ENCODE measurements at places on chromosomes 16 and 17.

DNA sequence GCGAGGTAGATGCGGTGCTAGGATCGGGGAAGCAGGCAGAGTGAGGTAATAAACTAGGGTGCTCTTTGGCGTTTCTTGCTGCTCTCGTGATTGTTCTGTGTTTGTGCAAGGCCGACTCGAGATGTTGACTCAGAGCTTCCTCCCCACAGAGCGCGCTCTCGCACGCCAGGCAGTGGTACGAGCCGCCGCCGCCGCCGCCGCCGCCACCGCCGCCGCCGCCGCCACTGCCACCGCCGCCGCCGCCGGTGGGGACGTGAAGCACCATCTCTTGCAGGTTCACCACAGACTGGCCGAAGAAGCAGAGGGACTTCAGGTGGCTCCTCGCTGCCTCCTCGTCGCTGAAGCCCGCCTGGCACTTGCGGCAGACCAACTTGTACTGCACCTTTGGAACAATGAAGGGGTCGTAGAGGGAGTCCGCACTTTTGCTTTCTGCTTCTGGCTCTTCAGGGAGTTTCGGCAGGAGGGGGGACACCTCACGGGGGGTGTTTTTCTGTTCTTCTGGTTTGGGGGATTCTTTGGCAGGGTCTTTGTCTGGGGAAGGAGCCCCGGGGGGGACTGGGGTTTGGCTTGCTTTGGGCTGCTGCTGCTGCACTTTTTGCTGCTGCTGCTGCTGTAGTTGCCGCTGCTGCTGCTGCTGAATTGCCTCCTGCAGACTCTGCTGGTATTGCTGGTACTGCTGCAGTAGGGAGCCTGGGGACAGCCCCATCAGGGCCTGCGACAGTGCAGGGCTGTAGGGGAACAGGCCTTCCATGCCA is 260.2 kb downstream of the ZFHX3 start:
- peak; percentile 66 for DNase-seq

- DNase-seq = no peak
Observed at GRCh38 chr17:74916851-74917199, 6.2 kb downstream of the USH1G start.

GRCh38 chr16:81716478-81717225 is 62.4 kb upstream of the PLCG2 start:
- no peak for DNase-seq

- DNase-seq = peak; percentile 75
Observed at GRCh38 chr17:17354560-17355349, 51.6 kb downstream of the NT5M start.

GRCh38 chr17:3039736-3040135 is 23.7 kb downstream of the OR1D5 start:
- DNase-seq = peak; percentile 23

All from Ammon's horn (tissue), 1 donor.